Psoas muscle (tissue), 8 donors: ENCODE measurements at places on chromosomes 11 and 22. TPM values are rescaled to one million over a fixed set of nuclear protein-coding genes. Genes with fewer than 3 reads are reported as not detected.

DNA sequence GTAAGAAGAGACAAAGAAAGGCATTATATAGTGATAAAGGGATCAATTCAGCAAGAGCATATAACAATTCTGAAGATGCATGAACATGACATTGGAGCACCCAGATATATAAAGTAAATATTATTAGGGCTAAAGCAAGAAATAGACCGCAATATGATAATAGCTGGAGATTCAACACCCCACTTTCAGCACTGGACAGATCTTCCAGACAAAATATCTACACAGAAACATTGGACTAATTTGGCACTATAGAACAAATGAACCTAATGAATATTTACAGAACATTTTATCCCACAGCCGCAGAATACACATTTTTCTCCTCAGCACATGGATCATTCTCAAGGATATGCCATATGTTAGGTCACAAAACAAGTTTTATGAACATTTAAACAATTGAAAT, 633.1 kb downstream of the JRKL start:
- DNase-seq: no peak

VWCE gene
- polyA plus RNA-seq: 0.43 TPM

DNA sequence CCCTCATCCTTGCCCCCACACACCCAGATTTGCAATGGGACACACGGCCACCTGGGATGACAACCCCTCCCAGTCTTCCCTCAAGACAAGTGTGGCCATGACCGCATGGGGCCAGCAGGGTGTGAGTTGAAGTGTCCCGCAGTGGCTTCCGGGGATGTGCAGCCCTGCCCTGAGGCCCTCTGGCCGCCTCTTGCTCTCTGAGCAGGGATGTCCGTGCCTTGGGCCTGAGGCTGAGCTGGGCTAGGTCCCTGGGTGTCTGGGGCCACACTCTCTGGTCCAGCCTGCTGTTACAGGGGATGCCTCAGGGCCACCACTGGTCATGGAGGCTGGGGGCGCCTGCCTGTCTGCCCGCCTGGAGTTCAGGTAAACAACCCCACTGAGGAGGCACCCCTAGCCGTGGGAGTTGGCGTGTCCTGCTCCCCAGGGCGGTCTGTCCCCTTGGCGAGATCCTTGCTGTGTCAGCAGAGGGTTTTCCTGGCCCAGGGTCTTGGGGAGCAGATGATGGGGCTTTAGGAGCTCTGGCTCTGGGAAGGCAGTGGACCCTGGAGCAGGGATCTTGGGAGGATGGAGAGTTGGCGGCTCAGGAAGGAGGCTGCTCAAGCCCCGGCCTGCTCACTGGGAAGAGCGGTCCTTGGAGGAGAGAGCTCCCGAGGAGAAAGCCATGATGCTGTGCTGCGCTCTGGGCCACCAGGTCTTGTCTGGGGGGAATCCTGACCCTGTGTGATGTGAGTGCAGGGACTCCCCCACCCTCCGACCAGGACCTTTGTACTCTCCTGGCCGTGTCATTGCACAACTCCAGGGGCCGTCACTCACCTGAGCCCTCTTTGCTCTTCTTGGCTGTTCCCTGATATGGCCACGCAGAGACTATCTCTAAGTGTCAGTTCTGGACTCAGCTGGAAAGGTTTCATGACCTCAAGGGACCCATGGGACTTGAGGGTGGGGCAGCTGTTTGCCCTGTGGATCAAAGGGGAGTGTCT, 67.9 kb downstream of the KCNQ1 start:
- DNase-seq: peak; percentile 11

GRCh38 chr11:4184163-4184916, 89.7 kb downstream of the RRM1 start:
- no peak for DNase-seq

DNA sequence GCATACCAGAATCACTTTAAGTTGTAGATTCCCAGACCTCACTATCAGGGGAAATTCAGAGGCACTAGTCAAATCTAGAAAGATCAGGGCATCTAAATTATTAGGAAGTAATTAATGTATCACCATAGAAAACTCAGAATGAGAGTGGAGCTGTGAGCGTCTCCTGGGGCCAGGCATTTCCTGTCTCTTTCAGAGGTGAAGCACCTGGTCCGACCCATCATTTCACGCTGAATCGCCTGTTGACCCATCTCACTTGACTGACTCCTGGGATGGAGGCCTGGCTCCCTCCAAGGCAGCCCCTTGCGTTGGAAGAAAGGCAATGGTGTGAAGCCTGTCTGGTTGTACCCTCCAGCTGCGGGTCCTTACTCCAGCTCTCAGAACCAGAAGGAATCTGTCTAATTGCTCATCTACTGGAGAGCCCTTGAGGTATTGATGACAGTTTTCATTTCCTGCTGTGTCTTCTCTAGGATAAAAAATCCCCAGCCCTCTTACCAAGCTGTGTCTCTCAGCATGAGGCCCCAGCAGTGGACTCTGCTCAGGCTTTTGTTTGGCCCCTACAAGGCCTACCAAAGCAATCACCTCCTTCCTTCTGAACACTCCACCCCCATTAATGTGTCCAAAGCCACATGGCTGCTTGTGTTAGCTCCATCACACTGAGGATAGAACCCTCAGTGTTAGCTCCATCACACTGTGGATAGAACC, 93.2 kb upstream of the SYT13 start:
- no peak for DNase-seq
